GM13976 (cell line): ENCODE measurements at places on chromosomes 2 and 18.

GRCh38 chr18:29056800-29057199 lies 879.9 kb upstream of the CDH2 start:
- no peak for DNase-seq

- DNase-seq, result no peak
Observed at GRCh38 chr18:55983433-55983832, 395.4 kb upstream of the TCF4 start.

GRCh38 chr18:34153711-34154110 lies 71.0 kb downstream of the NOL4 start:
- DNase-seq, result no peak

DNA sequence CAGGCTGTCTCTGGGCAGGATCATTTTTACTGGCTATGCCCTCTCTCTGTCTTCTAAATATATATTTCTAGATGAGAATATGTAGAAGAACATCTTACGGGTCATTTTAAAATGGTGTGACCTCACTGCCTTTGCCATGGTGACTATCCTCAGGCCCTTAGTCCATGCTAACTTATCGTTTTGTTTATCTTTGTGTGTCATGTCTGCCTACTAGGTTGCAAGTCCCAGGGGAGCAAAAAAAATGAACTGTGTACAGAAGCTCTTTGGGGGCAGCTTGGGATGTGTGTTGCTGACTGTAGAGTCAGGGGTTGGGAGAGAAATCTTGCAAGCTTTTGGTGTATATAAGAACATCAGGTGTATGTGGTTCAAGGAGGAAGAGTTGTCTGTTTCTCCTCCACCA lies 11.0 kb downstream of the CPSF3 start:
- DNase-seq, result no peak

GRCh38 chr2:181305301-181306123 lies 151.7 kb upstream of the ITGA4 start:
- no peak for DNase-seq

GRCh38 chr18:54280220-54280569 lies 10.9 kb downstream of the POLI start:
- no peak for DNase-seq

DNA sequence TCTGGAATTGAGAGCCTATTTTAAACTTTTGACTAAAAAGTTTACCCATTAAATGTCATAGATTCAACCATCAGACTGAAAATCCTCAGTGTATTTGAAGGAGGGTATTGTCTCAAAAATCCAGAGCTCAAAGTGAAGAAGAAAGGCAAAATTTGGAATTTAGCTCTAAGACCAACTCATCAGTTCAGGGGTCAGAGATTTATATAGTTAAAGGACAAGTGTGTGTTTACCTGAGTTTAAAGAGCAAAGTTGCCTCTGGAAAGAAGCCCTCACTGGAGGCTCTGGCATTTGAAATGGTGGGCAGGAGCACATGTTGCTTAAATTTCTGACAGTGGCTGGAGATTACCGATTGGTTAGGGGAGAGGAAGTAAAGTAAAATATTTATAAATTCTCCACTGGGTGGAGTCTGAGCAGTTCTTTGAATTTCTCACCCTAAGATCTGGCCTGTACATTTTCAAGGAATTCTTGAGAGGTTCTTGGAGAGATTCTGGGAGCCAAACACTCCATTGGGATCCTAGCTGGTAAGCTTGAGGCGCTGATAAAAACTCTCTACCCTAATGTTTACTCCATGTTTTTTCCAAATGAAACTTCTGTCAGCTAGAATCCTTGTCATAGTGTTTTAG lies at the start of gene KYNU:
TSS of gene KYNU (plus strand) at position 449 of the 623 bp plus-strand sequence. CDS start 7,704 bp downstream, outside the sequence.
- no peak for DNase-seq

- no peak for DNase-seq
Observed at GRCh38 chr2:120403676-120404075, 57.7 kb downstream of the INHBB start.

GRCh38 chr18:66457245-66457644 lies 146.6 kb downstream of the CDH19 start:
- DNase-seq, result no peak

GRCh38 chr2:118312969-118313756 lies 224.9 kb downstream of the INSIG2 start:
- no peak for DNase-seq

DNA sequence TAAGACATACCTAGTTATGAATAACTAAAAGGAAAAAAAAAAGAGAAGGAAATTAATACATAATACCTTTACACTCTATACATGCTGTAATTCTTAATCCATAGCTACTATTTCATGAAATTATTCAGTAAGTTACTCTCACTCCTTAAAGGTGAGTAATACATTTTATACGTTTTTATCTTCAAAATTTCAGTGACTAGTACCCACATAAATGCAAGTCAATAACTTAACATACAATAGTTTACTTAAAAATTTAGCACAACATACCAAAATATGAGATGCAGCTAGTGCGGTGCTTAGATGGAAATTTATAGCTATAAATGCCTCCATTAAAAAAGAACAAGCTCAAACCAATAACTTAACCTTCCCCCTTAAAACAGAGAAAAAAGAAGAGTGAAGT lies 36.0 kb upstream of the DTNB start:
- DNase-seq, result no peak

- DNase-seq, result no peak
Observed at GRCh38 chr2:237631007-237631785, 3.8 kb downstream of the LRRFIP1 start.

- DNase-seq, result no peak
Observed at GRCh38 chr2:128282246-128282975, 36.3 kb downstream of the HS6ST1 start.

- no peak for DNase-seq
Observed at GRCh38 chr2:214328941-214329340, 81.9 kb upstream of the VWC2L start.

GRCh38 chr18:27113358-27113757 lies 71.8 kb downstream of the CHST9 start:
- DNase-seq, result no peak

GRCh38 chr2:75003773-75004172 lies 45.3 kb downstream of the POLE4 start:
- no peak for DNase-seq

GRCh38 chr2:24571828-24572442 lies 80.9 kb downstream of the NCOA1 start:
- no peak for DNase-seq

GRCh38 chr2:173258701-173259100 lies 96.0 kb upstream of the CDCA7 start:
- DNase-seq, result no peak

- DNase-seq, result no peak
Observed at GRCh38 chr2:98469862-98470544, 25.3 kb downstream of the INPP4A start.

DNA sequence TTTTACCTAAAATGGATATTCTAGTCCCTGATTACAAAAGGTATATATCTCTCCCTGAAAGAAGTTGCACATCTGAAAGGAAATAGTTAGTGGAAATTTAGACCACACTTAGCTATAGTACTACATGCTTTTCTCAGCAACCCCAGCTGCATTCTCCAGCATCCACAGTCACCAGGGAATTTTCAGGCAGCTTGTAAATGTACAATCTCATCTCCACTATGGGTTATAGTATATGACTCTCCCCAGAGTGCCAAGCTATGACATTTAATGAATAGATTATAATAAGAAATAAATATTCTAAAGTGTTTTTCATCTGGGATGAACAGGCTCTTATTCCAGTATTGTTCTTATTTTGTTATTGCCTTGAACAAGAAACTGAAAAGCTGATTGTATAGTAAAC lies 197.6 kb upstream of the HNRNPA3 start:
- DNase-seq, result no peak
